Skin of body (tissue), 3 donors: ENCODE measurements at places on chromosomes 12 and 14.
A peak's percentile ranks its signal among the peaks of the same experiment; 100 is the strongest.

- no peak for DNase-seq
Observed at GRCh38 chr12:29564925-29565324, 67.4 kb upstream of the OVCH1 start.

DNA sequence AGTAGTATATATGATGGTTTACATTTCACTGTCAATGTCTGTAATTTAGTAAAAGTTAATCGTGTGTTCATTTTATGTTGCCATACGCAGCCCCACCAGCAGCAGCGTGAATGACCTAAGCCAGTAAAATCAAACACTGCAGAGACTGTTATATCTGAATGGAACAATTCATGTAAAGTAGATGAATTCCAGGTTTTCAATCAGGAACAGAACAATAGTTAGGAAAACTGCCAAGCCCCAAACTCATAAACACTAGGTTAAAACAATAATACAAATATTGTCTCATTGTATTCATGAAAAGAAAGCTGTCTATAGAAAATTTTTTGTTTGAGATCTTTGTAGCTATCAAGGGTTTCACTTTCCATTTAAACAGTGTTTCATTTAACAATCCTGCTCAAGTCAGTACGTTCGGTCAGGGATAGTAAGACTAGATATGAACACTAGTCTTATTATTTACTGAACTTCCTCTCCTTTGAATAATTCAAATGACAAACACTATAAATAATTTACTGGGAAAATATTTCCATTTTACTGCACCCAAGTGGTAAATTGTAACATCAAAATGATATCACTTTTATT is 256.8 kb upstream of the FLRT2 start:
- peak; percentile 30 for DNase-seq

GRCh38 chr12:2052826-2053678 is at the start of gene CACNA1C:
TSS of gene CACNA1C (plus strand) at chr12:2052987. CDS start at chr12:2053563, 576 bp downstream.
- peak; percentile 35 for DNase-seq

GRCh38 chr14:56342494-56342942 is 224.3 kb downstream of the PELI2 start:
- no peak for DNase-seq

DNA sequence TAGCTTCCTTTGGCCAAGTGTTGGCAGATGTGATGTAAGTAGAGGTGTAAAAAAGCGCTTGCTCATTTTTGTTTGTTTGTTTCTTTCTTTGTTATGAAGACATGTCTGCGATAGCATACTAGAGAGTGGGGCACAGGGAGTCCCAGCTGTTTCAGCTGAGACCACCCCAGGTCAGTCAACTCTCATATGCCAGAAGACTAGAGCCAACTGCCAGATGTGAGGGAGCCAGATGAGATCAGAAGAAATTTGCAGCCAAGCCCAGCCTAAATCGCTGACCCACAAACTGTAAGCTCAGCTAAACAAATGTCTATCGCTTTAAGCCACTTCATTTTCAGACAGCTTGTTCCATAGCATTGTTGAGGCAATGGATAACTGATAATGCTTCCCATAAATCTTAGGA is 397.1 kb downstream of the APAF1 start:
- DNase-seq: no peak

GRCh38 chr14:47485421-47485820 is 190.0 kb downstream of the MDGA2 start:
- DNase-seq: no peak

GRCh38 chr12:119673634-119674033 is 5.7 kb downstream of the PRKAB1 start:
- DNase-seq: peak; percentile 36

- DNase-seq: no peak
Observed at GRCh38 chr14:90060965-90061684, 669 bp upstream of the KCNK13 start.
